Central memory CD4-positive, alpha-beta T cell (primary cell): ENCODE measurements at places on chromosomes 2 and 18.

GRCh38 chr2:192159208-192159607, 35.5 kb downstream of the TMEFF2 start:
- no peak for DNase-seq

DNA sequence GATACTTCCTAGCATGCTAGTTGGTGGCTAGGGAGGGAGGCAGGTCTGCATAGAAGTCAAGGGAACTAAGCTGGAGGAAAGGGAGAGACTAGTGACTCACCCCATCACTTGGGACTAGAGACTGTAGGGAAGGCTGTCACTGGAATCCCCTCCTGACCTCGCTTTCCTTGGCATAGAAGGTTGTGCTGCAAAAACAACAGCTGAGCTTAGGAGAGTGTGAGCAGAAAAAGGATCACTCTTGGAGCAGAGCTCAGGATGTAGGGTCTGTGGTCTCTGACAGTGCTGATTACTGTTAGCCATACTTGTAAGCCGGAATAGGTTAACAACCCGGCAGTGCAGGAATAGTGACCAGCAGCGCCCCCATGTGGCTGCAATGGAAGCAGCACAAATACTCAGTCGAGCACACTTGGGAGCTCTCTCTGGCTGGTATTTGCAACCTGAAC, 66.9 kb upstream of the SMAD2 start:
- no peak for DNase-seq

DNA sequence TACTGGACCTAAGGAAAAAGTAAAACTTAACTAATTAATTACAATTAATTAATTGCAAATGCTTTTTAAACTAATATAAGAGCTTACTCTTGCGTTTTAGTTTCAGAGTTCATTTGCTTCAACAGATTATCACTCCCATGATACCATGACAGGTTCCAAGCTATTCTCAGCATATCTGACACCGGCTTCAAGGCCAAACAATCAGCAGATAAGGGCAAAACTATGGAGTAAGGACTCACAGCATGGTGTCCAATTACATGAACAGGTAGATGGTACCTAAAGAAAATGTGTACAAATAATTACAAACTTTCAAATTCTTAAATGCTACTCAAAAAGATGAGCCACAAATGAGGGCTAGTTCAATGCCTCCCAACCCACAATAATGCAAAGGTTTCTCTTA, 77.2 kb downstream of the RTTN start:
- DNase-seq, result no peak

- no peak for DNase-seq
These were observed 150.7 kb upstream of the MGAT5 start for GRCh38 chr2:134103196-134103595.

DNA sequence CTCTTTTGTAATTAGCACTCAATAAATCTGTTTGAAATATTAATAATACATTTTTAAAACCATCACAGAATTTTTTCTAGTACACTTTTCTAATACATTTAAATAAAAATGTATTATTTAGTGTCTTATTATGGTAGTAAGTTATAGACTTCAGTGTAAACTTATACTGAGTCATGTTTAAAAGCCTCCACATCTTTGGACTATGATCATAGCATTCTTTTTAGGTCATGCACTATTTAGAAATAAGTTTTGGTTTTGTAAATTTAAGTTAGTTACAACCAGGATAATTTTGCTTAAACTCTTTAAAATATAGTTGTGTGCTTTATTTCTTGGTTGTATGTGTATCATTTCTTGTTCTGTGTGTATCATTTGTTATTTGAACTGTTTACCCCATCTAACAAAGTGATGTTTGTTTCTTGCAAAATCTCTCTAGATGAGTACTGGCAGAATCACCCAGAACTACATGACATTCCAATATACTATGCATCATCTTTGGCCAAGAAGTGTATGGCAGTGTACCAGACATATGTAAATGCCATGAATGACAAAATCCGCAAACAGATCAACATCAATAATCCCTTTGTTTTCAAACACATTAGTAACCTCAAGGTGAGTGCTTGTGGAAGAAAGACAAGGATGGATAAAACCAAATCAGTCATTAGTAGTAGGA, 16.7 kb downstream of the CPSF3 start:
- no peak for DNase-seq

DNA sequence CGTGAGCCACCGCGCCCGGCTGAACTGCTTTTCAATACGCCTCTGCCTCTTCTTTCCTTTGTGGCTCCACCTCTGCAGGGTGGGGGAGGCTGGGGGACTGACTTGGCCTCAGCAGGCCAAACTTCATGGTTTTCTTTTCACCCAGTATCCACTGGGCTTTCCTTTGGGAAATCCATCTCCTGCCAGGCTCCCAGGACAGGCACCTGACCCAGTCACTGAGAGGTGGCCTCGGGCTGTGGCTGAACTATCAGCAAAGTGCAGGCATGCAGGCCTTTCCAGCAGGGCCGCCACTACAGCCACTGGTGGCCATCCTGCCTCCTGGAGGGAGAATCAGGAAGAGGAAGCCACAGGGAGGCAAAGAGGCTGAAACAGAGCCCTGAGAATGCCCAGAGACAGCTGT, 33.4 kb upstream of the SEMA4C start:
- no peak for DNase-seq

GRCh38 chr2:202172439-202173211, 65.8 kb downstream of the SUMO1 start:
- no peak for DNase-seq

DNA sequence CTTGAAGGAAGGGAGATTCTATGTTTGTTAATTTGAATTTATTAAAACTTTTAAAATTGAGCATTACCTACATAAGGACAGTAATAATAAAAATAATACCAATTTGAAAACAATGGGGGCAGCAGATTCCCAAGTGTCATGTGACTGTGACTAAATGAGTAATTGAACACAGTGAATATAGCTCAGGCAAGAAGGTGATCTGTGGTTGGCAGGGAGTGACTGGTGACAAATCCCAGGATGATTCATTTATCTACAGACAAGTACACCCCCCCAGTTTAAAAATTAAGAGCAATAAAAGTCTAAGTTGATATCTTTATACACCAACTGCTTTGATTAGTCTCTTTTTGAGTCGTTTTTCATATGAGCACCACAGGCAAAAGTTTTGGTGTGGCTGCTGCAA, 299.5 kb downstream of the ARHGAP15 start:
- DNase-seq, result no peak
